Activated naive CD4-positive, alpha-beta T cell treated with anti-CD3 and anti-CD28 coated beads, Interleukin-2, amount 10 ng/mL, durations not matched to agents 7 days and 5 days (primary cell): ENCODE measurements at places on chromosomes 1 and 21.

DNA sequence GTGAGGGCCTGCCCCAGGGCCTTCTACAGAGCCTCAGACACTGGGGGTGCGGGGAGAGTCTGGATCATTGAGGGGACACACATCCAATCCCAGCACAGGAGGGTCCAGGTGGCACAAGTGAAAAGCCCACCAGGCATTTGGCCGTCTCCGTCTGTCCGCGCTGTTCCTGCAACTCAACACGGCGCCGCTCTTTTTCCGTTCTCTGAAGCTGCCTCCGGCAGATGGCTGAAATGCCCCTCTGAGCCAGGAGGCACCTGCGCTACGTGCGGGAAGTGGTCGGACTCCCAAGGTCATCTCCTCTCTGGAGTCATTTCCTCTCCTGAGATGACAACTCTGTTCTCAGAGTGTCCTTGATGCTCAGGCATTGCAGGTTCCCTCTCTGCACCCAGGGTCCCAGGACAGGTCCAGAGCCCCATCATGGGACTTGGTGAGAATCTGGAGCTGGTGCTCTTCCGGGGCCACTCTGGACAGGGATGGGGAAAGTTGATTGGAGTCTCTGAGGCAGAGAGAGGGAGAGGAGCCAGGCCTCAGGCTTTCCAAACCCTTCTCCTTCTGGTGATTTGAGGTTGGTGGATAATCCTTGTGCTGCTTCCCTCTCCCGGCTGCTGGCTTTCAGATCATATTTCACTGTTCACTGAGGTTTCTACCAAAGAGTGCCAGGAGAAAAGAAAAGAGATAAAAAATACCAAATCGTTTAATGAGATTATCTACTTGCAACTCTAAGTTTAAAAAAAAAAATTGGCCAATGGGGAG, 14.0 kb upstream of the MIXL1 start:
- DNase-seq, result no peak

- DNase-seq, result no peak
Observed at GRCh38 chr1:27879374-27880082, 7.2 kb downstream of the THEMIS2 start.

- DNase-seq, result no peak
Observed at GRCh38 chr1:197806718-197807117, 31.4 kb upstream of the DENND1B start.

DNA sequence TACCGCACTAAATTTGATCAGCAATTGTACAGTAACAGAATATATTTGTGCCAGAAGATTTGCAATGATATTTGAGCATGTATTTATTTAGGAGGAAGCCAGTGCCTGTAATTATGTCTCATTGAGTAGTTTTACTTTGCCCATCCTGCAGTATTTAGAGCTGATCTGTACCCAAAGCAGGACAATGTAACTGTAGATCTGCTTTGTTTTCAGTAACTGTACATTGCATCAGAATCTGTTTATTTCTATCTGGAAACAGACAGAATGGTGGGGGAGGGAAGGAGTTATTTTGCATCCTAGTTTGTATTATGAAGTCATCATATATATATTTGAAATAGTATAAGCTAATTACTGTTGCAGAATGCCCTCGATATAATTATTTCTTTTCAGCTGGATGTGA, 36.2 kb upstream of the LRRC8C start:
- DNase-seq, result no peak

DNA sequence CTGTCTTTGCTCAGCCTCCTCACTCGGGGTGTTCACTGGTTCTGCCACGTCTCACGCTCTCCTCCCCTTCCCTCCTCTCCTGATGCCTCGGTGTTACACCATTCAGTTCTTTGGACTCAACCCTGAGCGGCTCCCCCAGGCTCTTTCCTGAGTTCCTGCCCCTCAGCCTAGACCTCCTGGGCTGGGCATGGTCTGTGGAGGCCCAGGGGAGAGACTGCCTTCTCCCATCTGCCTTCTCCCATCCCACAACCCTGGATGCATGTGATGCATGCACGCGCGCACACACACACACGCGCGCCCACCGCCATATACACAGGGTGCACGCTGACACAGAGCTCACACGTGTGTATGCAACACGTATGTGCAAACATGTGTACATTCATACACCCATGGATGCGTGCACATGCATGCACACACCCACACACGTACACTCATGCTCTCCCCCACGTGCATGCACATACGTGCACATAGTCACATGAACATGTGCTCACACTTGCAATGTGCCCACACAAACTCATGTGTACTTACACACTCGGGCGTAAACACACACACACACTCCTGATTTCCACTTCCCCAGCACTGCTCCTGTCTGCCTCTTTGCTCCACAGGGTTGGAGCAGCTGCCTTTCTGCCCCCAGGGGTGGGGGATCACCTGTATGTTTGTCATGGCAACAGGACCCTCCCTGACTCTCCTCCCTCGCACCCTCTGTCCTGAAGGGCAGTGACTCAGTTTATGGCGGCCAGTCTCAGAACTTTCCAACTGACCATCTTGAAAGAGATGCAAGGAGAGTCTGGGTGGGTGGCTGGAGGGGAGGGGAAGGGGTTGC, 59.0 kb downstream of the HUNK start:
- DNase-seq, result no peak

DNA sequence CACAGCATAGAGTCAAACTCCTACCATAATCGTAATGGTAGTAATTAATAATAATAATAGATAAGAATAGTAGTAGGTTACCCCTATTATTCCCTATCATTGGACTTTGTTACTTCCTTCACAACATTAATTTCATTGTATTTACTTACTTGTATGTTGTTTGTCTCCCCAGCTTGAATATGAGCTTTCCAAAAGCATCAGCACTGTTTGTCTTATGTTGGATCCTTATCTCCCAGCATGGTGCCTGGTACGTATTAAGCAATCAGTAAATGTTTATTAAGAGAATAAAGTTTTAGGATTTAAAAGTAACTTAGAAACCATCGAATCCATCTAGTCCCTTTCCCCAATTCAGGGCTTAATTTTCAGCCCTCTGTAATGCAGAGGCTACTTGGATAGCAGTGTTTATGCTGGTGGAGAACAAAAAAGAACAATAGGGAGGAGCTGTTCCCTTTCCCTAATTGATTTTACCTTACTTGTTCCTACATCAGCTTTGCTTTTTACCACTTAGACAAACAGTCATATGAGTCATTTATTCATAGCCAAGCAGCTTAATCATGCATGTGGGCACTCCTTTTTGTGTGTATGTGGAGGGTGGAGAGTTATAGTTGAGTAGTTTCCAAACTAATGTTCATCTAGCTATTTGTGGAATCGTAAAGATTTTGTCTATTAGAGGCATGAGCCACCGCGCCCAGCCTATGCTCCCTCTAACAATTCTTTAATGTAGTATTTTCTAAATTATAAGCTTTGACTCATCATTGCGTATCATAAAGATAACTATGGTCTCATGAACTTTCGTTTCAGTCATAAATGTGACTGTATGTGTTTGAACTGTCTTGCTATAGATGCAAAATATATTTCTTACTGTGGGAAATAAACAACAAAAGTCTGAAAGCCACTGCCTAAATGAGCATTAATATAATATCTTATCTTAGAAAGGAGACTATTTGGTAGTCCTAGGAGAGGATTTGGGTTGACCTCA, 20.9 kb upstream of the DR1 start:
- no peak for DNase-seq

DNA sequence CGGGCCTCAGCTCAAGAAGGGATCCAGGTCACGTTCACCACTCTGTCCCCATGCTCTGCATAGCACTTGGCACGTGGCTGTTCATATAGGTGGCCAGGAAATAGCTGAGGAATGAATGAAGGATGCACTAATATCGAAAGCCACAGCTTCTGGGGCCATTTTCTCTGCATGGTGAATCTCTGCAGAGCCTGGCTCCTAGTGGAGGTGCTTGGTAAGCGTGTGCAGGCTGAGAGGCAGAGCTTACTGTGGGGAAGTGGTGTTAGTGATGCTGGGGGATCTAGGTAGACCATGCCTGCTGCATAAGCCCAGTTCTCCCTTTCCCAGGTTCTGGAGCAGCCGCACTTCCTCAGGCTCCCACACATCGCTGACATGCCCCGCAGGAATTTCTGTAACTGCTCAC, 8.3 kb downstream of the CSRP1 start:
- no peak for DNase-seq
